ENCODE measurements at places on chromosomes 6 and 20.

- no peak for DNase-seq
Measured at GRCh38 chr6:2763876-2764540, 1.2 kb upstream of the WRNIP1 start.

DNA sequence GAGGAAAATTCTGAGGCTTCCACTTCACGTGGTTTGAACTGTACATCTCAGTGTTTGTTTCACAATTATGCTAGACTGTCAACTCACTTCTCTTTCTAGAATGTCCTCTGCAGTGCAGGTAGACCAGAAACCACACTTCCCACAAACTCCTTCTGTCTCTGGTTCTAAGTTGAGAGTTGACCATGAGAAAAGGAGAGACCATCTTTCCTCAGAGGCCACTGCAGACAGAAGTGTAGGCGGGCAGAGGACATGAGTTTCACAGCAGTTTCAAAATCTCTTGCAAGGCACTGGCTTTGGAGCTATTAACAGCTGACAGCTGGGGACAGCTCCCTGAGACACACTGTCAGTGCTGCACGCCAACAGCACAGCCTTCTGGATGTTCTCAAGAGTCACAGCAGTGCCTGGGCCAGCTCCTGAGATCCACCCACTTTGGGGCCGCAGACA, 55.4 kb upstream of the MOXD1 start:
- DNase-seq, result no peak

DNA sequence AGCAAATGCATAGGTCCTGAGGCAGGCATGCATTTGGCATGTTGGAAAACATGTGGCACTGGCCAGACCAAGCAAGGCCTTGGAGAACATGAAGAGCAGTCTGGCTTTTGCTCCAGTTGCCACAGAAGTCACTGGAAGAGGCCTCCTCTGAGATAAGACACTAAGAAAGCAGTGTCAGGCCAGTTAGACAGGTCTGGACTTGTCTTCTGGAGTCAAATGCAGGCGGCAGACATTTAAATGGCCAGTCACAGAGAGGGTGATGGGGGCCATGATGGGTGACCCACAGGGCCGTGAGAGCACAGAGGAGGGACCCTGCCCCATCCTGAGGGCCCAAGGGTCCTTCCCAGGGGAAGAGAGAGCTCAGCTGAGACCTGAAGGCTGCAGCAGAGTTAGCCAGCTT, 26.7 kb upstream of the ADA start:
- DNase-seq, result no peak

DNA sequence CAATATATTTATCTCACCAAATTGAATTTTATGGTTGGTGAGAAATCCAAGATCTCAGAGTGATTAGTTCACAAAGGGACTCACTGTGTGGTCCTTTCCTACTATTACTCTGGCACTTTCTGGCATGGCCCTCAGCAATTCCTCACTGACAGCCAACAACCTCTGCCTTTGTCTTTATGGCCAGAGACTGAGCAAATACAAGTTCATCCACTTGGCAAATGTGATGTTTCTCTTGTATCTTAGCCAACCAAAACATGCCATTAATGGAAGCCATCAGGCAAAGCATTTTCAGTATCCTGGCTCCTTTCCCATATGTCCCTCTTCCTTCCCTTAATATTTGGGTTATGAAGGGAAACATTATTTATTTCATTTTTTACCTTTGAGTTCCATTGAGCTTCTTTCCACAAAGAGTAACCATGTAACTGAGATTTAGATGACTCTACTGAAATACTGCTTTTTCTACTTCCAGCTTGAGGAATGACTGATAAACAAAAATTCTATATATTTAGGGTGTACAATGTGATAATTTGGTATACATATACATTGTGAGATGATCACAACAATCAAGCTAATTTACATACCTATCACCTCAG, 30.8 kb upstream of the SMLR1 start:
- no peak for DNase-seq

- no peak for DNase-seq
Measured at GRCh38 chr6:57108691-57109090, 18.7 kb downstream of the ZNF451 start.

DNA sequence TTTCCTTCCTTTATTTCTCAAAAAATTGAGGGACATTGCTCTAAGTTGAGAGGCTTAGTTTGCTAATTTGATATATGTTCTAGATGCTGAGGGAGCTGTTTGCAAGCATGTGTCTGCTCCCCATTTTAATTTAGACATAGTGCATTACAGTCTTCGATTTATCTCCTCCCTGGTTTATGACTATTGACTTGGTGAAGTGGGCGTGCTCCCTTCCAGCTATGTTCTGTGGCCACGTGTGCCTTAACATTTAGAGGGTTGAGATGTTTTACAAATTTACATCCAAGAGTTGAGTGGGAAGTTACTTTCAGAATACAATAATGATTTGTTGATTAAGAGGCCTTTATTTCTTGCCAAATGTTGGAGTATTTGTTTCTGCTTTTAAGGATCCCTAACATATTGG, 48.2 kb downstream of the KLHL32 start:
- no peak for DNase-seq

GRCh38 chr6:43093436-43094289, 17.5 kb downstream of the PTK7 start:
- DNase-seq, result no peak

DNA sequence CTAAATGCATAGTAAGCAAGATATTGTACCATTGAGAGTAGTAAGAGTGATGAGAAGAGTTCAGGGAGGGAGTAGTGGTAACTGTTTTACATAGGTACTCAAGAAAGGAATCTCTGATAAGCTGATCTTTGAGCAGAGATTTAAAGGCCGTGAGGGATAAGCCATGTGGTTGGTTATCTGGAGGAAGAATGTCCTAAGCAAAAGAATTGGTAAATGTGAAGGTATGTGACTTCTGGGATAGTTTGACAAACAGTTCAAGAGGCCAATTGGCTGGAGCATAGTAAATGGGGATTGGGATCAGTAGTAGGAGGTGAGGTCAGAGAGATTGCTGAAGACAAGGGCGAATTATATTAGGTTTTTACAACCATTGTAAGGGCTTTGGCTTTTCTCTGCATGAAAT, 40.1 kb downstream of the PLCB1 start:
- DNase-seq, result no peak
